ENCODE measurements at places on chromosomes 16 and 17.

DNA sequence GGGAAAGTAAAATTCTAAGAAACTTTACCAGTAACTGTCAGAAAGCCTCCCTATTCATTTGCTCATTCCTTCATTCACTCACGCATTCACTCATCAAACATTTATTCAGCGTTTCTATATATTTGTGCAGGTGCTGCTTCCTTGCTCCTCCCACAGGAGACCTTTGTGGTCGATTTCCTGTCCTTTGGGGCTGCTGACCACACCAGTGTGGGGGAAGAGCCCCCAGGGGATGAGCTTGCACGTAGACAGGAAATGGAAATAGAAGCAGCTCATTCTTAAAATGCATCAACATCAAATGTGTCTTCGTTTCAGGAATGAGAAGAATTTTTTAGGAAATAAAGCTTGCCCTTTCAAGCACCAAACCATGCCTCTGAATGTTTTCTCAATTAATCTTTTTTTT, 9.6 kb downstream of the PIK3R6 start:
- no peak for DNase-seq

GRCh38 chr17:8621585-8621984, 8.9 kb downstream of the MYH10 start:
- DNase-seq: no peak

- no peak for DNase-seq
Measured at GRCh38 chr16:81195885-81196534, 42.5 kb upstream of the BCO1 start.

DNA sequence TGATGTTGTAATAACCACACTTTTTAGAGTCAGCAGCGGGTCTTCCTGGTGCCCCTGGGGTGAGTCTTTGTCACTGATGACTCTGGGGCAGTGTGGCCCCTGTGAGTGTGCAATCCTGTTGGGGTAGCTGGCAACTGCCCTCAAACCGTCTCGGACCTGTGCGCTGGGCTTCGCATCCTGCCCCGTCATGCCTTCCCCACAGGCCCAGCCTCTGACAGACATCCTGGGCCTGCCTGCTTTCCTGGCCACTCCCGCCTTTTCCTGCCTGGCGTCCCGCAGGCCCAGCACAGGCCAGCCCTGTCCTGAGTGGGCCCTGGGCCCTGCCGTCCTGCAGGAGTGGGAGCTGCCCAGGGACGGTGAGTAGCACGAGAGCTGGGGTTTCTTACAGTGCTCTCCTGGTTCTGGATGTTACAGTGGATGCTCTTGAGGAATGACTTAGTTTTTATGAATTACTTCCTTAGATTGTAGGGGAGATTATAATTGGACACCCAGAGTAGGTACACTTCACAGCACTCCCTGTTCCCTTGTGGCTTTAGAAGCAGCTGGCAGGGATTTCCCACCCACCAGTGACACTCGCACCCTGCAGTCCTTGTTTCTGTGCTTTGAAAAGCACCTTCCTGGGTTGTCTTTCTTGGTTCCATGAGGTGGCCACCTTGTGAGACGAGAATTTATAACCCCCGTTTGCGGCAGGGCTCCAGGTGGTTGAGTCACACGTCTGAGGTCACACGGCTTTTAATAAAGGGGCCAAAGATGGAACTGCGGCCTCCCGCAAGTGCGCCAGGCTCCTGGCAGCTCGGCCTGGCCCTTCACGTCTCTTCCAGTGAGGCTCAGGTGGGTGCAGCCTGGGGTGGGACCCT, 50.0 kb upstream of the CAPN15 start:
- no peak for DNase-seq

- DNase-seq: no peak
Measured at GRCh38 chr16:72191551-72191950, 19.6 kb upstream of the PMFBP1 start.

Data from testis (tissue), 5 donors.